ENCODE measurements at places on chromosomes 6 and 20.

GRCh38 chr6:75250552-75250951 lies 7.0 kb upstream of the COX7A2 start:
- no peak for DNase-seq

GRCh38 chr20:11204926-11205768 lies 531.3 kb upstream of the JAG1 start:
- DNase-seq = peak; percentile 70

DNA sequence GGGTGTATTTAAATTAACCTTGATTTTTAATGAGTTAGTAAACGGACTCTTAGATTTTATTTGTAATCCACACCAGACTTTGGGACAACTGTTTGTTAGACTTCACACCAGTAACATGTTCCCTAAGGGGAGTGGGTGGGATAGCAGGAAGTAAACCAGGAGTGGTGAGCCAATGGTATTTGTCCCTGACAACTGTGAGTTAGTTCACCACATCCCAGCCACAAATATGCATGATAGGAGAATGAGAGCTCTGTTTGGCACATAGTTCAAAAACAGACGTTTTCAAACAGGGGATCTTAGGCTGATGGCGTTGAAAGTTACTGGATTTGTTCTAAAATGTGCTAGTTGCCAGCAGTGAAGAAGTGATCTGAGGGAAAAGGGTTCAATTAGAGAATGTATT lies 18.7 kb upstream of the COL10A1 start:
- no peak for DNase-seq

DNA sequence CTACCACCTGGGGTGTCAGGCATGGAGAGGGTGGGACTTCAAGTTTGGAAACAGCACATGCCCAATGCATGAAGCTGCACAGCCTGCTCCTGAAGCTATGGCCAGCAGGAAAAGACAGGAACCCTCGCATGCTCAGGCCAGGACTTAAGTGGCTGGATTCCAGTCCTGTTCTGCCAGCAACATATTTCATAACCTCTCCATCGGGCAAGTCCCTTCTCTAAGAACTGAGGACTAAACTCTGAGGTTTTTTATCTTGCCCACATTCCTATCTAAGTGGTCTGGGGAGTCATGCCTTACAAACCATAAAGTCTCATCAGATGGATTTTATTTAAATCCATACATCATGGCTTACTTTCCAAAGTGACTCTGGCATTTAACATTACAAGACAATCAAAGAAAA lies 27.5 kb upstream of the AGPAT4 start:
- no peak for DNase-seq

DNA sequence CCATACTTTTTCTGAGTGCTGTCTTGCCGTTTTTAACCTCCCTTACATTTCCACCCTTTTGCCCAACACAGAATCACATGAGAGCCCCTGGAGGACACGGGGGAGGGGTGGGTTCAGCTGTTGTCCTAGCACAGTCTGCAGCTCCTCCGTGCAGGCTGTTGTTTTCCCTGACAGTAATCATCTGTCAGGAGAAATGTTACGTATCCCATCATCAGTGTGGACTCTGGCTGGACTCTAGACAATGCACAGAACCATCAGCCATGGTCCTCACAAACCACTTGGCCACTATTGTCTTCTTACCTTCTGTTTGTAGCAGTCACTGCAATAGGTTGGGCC lies 92.1 kb downstream of the RIN2 start:
- no peak for DNase-seq

- DNase-seq = no peak
Observed at GRCh38 chr6:45327956-45328522, at the start of gene RUNX2. Gene RUNX2 (plus strand): TSS chr6:45328330. CDS start chr6:45328727, 397 bp downstream.

DNA sequence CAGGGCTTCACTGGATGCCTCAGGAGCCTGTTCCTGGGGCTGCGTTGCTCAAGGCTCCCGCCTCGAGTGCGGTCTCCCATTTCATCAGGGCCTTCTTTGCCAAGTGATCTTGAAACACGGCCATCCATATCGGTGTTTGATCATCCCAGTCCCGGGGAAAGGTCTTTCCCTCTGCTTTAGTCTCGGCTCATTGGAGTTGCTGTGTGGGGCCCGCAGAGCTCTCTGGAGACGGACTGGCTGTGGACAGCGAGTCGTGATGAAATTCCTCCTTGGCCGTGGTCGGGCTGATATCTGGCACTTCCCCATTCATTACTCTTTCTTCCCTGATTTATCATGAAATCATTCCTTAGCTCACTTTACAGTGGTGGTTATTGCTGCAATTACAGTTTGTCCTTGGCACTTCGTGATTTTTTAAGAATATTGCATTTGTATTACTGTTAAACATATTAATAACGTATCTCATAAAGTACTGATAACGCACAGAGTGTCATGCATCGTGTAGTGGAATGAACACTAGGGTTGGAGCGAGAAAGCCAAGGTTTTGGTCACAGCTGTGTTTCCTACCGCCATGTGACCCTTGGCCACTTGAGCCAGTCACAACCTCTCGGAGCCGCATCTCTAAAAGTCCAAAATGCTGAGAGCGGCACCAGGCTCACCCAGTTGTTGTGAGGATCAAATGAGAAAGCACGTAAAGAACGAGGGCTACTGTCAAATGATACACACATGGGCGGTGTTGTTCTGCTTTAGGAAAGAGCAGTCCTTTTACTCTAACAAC lies 71.8 kb downstream of the MTHFD1L start:
- no peak for DNase-seq

GRCh38 chr6:151647976-151648639 lies 154.3 kb downstream of the CCDC170 start:
- peak; percentile 57 for DNase-seq

GRCh38 chr6:27025351-27025750 lies 222.2 kb upstream of the PRSS16 start:
- no peak for DNase-seq

DNA sequence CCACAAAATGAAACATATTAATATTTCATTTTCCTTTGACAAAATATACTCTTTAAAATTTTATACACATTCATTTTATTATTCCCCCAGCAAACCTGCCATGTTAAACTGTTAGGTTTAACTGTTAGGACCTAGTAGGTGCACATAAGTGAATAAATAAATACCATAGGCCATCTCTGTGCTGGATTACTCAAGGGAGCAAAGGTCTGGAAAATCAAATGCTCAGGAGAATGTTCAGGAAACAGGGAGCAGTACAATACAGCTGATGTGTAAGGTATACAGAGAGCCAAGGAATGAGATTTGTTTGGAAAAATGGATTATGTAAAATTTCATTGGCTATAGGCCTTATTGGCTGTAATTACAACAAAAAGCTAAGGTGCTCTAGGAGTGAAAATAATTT lies 339.3 kb downstream of the BCKDHB start:
- no peak for DNase-seq

DNA sequence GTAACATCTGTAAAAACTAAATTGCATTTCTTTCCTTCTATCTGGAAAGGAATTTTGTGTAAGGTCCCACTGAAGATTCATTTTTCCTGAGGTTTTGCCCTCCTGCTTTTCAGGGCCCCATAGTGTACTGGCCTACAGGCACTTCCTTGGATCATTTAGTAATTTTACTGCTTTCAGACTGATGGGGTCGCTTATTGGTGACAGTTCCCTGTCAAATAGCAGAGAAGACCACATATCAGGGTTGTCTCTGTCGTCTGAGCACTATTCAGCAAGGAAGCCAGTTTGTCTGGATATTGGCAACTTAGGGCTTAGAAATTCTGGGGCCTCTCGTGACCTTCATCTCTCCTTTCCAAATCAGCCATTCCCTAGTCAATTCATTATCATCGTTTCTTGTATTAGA lies 3.5 kb downstream of the GRM1 start:
- DNase-seq = no peak

- DNase-seq = no peak
Observed at GRCh38 chr6:82996156-82996555, 69.5 kb downstream of the UBE3D start.

GRCh38 chr6:82178759-82179112 lies 68.8 kb downstream of the IBTK start:
- no peak for DNase-seq

DNA sequence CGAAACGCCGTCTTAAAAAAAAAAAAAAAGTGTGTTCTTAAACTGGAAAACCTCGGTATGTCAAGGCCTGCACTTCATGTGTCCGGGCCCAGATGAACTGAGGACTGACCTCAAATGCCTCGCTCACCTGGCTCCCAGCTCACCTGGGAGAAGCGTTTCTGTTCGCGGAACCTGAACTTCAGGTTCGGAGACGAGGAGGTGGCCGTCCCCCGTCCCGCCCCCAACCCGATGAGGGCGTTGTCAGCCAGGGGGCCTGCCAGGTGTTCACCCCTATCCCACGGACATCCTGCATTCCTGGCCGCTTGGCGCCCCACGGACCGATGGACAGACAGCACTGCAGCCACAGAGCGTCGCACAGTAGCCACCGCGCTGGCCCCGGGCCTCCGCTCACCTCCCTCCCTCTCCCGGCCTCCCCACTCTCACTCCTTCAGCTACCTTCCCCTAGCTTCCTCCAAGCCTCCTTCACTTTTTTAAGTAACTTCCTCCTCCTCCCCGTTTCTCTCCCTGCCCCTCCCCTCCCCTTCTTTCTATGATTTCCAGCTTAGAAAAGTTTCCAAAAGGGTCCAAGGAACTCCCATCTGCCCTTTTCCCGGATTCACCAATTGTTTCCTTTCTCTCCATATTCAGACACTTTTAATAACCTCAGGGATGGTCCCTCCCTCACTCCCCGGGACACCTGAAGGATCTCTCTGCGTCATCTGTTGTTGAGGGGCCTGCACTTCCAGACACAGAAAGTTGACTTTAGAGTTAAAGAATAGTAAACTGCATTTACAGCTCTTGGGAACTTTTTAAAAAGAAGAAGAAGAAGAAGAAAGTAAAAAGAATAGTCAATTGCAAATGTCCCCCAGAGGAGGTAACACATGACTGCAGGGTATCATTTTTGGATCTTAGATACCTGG lies 22.7 kb upstream of the MCM3 start:
- DNase-seq = no peak

Measured in NAMALWA (cell line).